DMS 273 treated with DMSO at 0.1 percent for 48 hours (cell line): ENCODE measurements at places on chromosomes 16 and 17.

DNA sequence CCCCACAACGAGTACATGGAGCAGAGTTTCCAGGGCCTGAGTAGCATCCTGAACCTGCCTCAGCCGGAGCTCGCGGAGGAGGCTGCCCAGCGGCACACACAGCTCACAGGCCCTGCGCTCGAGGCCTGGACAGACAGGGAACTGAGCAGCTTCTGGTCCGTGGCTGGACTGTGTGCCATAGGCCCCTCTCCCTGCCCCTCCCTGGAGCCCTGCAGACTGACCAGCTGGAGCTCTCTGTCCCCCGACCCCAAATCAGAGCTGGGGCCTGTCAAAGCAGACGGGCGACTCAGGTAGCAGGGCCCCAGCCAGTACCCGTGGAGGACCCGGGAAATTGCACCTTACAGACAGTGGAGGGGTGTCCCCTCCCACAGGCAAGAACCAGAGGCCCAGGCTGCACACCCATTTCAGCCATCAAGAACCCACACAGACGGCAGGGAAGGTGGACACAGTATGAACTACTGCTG, 13.0 kb downstream of the MRPL27 start:
- no peak for DNase-seq

DNA sequence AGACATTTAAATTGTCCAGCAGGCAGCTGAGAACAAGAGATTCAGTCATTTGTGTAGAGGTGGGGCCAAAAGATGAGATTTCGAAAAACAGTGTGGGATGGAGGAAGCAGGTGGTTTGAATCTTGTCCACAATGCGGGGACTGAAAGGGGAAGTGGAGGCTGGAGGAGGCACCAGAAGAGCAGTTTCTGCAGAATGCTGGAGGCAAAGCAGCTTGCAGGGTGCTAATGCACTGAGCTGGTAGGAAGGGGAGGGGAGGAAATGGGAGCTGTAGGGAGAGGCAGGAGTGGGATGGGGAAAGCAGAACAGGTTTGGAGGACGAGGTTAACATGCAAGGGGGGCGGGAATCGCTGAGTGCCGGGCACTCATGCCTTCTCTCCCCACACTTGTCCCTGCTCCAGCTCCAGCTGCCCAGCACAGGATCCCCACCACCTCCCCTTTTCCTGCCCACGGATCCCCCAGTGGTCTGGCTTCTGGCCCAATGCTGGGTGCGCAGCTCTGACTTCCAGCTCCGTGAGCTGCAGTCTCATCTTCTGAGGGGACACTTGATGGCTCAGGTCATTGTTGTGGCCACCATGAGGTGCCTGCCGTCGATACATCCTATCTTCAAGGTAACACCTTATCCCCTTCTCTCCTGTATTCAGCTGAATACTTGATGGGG, 9.4 kb downstream of the C17orf100 start:
- no peak for DNase-seq

- DNase-seq, result no peak
Measured at GRCh38 chr17:50180111-50180510, 14.3 kb downstream of the SGCA start.

DNA sequence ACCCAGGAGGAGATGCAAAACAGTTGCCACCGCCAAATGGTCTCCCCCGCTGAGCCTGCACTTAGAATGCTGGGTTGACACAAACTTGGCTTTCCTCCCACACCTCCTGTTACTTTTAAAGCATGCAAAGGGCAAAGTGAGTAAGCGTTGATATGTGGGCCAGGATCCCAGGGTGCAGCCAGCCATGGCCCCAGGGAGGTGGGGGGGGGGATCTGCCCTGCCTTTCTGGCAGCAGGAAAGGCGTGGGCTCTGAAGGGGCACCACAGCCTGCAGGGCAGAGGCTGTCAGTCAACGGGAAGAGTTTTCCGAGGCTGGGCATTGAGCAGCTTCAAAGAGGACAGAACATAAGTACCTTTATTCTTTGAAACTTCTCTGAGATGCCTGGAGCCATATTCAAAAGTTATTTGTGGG, 142.3 kb downstream of the ABCC12 start:
- DNase-seq, result peak; percentile 93

- no peak for DNase-seq
Measured at GRCh38 chr16:89452241-89452640, 38.1 kb downstream of the ANKRD11 start.

GRCh38 chr17:41559548-41559947, 12.3 kb downstream of the KRT9 start:
- DNase-seq, result no peak

- DNase-seq, result no peak
Measured at GRCh38 chr16:11797957-11798299, 870 bp upstream of the ZC3H7A start.

GRCh38 chr17:27623614-27624013, 7.4 kb upstream of the LGALS9 start:
- DNase-seq, result no peak

GRCh38 chr16:51816929-51817328, 665.9 kb upstream of the SALL1 start:
- no peak for DNase-seq

- DNase-seq, result no peak
Measured at GRCh38 chr16:88831838-88832237, 20.1 kb upstream of the APRT start.

GRCh38 chr16:81738783-81739496, 40.2 kb upstream of the PLCG2 start:
- DNase-seq, result no peak

- DNase-seq, result no peak
Measured at GRCh38 chr16:53100889-53101288, 46.1 kb downstream of the CHD9 start.

- no peak for DNase-seq
Measured at GRCh38 chr17:14926526-14927122, 338.5 kb downstream of the PMP22 start.

- DNase-seq, result no peak
Measured at GRCh38 chr16:81522108-81522701, 77.6 kb downstream of the CMIP start.
